ENCODE measurements at places on chromosomes 16 and 17.

GRCh38 chr16:72357910-72358309, 186.0 kb upstream of the PMFBP1 start:
- no peak for DNase-seq

- DNase-seq, result no peak
Observed at GRCh38 chr17:50260501-50260911, 13.8 kb upstream of the TMEM92 start.

- DNase-seq, result no peak
Observed at GRCh38 chr16:75264457-75264998, 13.1 kb upstream of the BCAR1 start.

DNA sequence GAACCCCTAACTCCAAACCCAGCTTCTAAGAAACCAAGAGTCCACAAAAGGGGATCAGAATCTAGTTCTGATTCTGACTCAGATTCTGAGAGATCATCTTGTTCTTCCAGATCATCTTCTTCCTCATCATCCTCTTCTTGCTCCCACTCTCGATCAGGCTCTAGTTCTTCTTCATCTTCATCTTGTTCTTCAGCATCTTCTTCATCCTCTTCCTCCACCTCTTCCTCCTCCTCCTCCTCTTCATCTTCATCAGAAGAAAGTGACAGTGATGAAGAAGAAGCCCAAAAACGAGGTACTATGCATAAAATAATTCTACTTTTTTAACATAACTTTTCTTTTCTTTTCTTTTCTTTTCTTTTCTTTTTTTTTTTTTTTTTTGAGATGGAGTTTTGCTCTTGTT, 129.9 kb upstream of the RBL2 start:
- DNase-seq, result no peak

- no peak for DNase-seq
Observed at GRCh38 chr16:62586128-62586862, 550.1 kb upstream of the CDH8 start.

DNA sequence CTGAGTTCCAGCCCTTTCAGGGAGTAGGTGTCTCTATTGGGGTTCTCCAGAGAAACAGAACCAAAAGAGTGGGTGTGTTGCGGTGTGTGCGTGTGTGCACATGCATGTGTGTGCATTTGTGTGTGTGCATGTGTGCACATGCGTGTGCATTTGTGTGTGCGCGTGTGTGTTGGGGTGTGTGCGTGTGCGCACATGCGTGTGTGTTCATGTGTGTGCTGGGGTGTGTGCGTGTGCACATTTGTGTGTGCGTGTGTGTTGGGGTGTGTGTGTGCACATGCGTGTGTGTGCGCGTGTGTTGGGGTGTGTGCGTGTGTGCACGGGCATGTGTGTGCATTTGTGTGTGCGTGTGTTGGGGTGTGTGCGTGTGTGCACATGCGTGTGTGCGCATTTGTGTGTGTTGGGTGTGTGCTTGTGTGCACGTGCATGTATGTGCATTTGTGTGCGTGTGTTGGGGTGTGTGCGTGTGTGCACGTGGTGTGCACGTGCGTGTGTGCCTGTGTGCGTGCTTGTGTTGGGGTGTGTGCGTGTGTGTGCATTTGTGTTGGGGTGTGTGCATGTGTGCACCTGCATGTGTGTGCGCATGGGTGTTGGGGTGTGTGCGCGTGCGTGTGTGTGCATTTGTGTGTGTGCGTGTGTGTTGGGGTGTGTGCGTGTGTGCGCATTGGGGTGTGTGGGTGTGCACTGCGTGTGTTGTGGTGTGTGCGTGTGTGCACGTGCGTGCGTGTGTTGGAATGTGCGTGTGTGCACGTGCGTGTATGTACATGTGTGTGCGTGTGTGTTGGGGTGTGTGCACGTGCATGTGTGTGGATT, 38.4 kb upstream of the JPH3 start:
- no peak for DNase-seq

DNA sequence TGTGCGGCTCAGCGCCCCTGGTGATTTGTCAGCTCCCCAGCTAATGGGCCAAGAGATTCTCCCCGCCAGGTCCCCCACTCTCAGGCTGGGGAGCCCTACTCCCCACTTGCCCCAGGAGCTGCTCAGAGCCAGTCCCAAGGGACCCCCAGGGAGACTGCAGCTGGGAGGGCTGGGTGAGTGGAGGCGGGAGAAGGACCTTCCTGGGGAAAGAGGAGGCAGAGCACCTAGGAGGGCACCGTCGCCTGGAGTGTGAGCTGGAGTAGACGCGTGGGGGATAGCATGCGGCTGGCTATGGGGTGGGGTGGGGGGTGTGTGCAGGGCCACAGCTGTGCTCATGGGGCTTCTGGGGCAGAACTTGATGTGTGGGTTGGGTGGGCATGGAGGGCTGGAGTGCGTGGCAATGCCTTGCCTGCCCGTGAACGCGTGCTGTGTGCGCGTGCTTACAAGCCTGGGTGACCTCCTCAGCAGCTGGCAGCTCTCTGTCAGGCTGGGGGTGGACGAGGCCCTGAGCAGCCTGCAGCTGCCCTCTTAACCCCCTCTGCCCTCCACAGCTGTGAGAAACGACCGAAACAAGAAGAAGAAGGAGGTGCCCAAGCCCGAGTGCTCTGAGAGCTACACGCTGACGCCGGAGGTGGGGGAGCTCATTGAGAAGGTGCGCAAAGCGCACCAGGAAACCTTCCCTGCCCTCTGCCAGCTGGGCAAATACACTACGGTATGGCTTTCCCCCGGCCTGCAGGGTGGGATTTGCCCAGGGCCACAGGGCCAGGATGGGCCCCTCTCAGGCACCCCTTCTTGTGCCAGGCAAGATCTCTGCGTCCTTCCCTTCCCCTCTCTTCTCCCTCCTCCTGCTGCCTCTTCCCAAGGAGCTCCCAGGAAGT, 12.9 kb downstream of the GJD3 start:
- no peak for DNase-seq

DNA sequence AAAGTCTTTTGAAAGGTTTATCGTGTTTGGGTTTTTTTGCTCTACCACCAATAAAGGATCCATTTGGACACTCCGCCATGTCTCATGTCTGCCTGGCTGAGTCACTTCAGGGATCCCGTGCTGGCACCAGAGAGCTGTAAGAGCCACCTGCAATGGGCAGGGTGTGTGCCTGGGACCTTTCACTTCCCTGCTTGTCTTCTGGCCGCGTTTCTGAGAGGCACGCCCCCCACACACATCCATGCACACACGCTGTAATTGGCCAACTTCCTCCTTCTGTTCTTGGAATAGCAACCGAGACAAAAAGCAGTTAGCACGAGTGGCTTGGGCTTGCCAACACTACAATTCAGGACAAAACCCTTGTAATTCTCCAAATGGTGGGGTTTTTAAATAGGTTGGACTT, 9.8 kb upstream of the SOST start:
- peak; percentile 14 for DNase-seq

GRCh38 chr17:50445730-50446325, 19.8 kb downstream of the ACSF2 start:
- DNase-seq, result no peak

DNA sequence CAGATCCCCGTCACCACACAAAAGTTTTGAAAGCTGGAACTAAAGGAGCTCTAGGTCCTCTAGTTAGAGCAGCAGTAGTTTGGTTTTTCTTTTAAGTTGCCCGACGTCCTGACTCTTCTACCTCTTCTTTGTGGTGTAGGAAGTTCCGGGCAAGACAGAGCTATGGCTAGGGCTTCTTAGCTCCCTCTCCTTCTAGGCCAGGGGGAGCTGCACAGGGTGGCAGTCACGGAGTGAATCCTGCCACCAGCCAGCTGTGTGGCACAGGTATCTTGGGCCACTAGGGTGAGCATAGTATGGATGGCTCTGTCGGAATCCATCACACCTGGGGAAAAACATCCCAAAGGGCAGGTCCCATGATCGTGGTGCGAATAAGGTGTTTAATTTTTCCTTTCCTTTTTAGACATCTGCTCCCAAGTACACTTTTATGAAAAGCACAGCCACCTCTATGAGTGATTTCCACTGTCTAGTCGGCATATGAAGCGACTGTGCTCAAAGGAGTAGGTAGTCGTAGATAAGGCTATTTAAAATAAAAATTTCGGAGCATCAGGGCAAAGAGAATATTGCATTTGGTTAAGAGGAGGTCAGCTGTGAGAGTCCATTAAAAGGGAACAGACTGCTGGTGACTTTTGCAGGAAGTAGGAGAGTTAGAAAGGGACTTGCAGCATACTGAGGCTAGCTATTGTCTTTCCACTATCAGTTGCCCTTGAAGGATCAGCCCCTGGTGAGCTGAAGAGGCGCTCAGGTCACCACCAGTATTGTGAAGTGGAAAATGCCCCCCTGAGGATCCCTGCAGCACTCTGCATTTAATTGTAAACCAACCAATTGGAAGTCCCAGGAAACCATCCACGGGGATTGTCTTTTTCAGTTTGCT, 2.1 kb downstream of the PRKCA start:
- peak; percentile 46 for DNase-seq

DNA sequence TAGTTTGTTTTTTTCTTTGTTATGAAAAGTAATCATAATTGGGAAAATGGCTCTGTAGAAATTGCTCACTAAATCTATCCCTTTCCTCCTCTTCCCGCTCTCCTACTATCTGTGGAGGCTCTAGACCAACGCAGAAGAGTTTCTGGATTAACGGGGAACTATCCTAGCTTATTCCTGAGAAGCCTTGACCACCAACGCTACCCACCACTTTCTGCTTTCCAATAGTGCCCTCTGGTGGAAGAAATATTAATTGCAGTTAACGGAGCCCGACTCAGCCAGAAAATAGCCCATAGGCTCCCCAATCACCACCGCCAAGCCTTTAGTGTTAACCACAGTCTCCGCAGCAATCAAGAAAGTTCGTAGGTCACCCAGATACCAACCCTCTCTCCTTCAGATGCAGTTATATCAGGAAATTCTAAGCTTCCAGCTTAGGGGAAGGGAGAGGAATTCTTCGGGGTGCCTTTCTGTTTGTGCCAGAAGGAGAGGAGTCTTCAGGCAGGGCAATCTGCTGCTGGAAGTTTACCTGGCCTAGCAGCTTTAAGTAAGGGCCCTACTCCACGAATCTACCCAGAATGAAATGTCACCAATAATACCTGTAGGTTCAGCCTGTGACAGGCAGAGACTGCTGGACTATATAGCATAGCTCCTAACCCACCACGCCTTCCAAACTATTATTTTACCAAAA, 23.0 kb upstream of the NSRP1 start:
- peak; percentile 48 for DNase-seq

DNA sequence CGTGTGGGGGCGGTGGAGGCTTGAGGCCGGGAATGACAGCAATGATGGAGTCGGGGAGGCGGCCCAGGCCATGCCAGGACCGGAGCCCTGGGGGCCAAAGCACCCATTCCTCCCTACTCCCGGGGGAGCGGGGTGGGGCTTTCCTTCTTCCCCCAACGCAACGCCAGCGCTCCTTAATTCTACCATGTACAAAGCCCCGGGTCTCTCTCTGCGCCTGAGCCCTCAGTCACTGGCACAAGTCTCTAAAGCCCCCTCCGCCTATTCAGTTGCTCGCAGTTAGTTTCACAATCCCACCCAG, 245 bp upstream of the RNF227 start:
- DNase-seq, result no peak

- no peak for DNase-seq
Observed at GRCh38 chr17:12736526-12736925, 52.8 kb upstream of the ARHGAP44 start.

GRCh38 chr17:50835301-50836234, at the start of gene WFIKKN2:
TSS of gene WFIKKN2 (plus strand) at chr17:50835586. CDS start at chr17:50835938, 352 bp downstream.
- DNase-seq, result peak; percentile 23

- no peak for DNase-seq
Observed at GRCh38 chr16:10171221-10171620, 11.0 kb downstream of the GRIN2A start.

DNA sequence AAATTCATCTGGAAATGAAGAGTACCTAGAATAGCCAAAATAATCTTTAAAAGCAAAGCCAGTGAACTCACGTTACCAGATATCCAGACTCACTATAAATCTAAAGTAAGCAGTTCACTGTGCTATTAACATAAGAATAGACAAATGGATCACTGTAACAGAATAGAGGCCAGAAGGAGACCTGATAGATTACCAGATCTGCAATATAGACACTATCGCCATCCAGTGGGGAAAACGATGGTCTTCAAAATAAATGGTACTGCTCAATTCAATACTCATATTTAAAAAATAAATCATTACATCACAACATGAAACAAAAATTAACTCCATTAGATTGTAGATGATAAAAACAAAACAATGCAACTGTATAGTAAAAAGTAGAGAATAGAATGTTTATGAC, 158.6 kb upstream of the CDH8 start:
- no peak for DNase-seq

- no peak for DNase-seq
Observed at GRCh38 chr17:28861393-28862203, 6.8 kb downstream of the ERAL1 start.

GRCh38 chr17:69593716-69594115, 179.2 kb downstream of the MAP2K6 start:
- no peak for DNase-seq

DNA sequence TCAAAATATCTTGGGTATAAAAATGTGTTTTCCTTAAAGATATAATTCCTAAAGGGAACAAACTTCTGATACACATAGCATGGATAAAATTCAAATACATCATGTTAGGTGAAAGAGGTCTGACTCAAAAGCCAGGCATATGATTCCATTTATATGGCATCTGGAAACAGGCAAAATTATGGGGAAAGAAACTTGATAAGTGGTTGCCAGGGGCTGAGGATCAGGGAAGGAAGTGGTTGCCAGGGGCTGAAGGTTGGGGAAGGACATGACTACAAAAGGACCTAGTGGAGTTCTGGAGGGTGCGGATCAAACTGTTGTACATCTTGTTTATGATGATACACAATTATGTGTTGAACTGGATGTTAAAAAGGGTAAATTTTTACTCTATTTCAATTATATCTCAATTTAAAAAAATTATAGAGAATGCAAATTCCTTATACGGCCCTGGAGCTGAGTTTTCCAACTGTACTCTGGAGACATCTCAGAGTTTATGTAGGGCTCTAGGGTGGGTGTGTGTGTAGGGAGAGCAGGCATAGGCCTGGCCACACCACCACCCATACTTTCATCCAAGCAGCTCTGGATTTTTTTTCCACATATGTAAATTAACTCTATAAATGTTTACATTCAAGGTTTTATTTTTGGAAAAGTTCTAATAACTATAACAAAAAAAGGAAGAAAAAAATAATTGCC, 55.0 kb downstream of the AMFR start:
- DNase-seq, result no peak

- no peak for DNase-seq
Observed at GRCh38 chr16:64278196-64278595, 843.7 kb downstream of the CDH11 start.
